ENCODE measurements at places on chromosomes 12 and 14.

DNA sequence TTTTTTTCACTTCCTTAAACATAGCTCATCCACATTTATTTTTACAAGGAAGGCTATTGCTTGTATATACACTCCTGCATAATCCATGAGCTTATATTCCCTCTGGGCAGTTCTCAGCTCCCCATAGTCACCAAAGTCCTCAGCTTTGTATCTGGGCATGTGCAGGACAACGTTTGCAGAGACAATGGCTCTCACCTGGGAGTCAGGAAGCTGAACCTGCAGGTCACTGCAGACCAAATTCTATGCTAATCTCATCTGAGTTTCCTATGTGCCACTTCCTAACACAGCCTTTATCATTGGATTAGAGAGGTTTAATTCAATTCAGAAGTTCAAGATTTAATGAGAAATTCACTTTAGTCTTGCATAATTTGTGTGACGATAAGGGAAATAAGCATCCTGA is 131.5 kb downstream of the KCNK10 start:
- DNase-seq, result no peak

DNA sequence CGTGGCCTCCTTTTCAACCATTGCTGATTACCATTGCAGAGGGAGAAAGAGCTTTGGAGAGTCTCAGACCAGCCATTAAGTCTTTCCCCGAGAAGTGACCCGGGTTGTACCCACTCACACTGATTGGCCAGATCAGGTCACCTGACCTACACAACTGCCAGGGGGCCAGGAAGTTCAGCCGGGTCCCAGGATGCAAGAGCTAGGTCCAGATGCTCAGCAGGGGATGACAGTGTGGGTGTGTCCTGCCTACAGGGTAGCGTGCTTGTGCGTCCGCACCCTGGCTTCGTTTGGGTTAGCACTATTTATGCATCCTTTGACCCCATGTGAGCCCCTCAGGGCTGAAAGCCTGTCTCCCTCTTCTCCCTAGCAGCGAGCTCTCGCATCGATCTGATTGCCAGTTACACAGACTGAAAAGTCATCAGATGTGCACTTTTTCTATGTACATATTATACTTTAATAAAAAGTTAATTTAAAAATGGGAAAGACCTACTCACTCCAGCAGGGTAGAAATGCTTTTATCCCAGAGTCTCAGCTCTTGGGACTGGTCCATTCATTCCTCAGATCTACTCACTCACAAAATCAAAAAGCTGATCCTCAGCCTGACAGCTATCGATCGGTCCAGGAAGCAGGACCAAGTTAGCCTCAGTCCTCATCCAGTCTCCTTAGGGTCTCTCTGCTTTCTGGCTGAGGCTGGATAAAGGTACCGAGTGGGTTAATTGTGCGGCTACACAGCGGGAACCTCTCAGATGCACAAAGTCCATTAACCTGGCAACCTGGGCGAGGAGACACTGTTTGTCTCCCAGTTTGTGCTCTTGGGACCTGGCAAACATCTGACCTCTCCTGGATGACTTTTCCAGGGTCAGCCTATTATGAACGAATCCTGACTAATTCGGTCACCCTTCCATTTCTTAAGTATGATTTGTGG is 68.0 kb downstream of the SERPINA3 start:
- DNase-seq, result no peak

DNA sequence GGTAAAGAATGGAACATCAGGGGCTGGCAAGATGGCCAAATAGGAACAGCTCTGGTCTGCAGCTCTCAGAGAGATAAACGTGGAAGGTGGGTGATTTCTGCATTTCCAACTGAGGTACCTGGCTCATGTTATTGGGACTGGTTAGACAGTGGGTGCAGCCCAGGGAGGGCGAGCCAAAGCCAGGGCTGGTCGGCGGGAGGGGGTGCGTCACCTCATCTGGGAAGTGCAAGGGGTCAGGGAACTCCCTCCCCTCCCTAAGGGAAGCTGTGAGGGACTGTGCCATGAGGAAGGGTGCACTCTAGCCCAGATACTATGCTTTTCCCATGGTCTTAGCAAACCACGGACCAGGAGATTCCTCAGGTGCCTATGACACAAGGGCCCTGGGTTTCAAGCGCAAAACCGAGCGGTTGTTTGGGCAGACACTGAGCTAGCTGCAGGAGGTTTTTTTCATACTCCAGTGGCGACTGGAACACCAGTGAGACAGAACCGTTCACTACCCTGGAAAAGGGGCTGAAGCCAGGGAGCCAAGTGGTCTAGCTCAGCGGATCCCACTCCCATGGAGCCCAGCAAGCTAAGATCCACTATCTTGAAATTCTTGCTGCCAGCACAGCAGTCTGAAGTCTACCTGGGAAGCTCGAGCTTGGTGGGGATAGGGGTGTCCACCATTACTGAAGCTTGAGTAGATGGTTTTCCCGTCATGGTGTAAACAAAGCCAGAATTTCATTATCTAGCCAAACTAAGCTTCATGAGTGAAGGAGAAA is 317.6 kb downstream of the NELL2 start:
- no peak for DNase-seq

DNA sequence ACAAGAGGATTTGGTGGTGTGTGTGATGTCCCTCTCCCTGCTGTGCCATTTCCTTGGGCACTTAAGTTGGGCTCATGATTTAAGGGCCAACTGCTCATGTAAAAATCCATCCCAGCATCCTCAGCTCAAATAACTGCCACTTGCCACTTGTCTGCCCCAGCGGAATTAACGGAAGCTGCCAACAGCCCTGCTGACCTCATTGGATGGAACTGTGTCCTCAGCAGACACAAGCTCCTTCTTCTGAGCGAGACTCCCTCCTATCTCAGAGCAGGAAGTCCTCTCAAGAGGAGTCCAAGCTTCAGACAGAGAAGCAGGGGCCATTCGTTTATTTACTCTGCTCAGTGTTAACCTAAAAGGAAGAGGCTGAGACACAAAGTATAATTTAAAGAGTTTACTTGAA is 29.6 kb upstream of the PRMT8 start:
- no peak for DNase-seq

Data from CD4-positive, alpha-beta T cell treated with Interleukin-6 at 100 ng/mL for 8 hours (primary cell).